Astrocyte (in vitro differentiated cells and primary cell): ENCODE measurements at places on chromosomes 7 and 10. TPM values are rescaled to one million over a fixed set of nuclear protein-coding genes. Genes with fewer than 3 reads are reported as not detected.

The NPC1L1 gene
- 0.05 and 0.07 TPM in 2 replicates for total RNA-seq

The TECTB gene
- total RNA-seq = not detected in 2 replicates

The CFAP69 gene
- total RNA-seq = 1.1 and 2.0 TPM in 2 replicates

The CRHR2 gene
- not detected in 2 replicates for total RNA-seq

The UNC5B gene
- total RNA-seq = 15.0 and 32.8 TPM in 2 replicates

The ATG9B gene
- 1.8 and 2.2 TPM in 2 replicates for total RNA-seq
